ENCODE measurements at places on chromosomes 3 and 15.

DNA sequence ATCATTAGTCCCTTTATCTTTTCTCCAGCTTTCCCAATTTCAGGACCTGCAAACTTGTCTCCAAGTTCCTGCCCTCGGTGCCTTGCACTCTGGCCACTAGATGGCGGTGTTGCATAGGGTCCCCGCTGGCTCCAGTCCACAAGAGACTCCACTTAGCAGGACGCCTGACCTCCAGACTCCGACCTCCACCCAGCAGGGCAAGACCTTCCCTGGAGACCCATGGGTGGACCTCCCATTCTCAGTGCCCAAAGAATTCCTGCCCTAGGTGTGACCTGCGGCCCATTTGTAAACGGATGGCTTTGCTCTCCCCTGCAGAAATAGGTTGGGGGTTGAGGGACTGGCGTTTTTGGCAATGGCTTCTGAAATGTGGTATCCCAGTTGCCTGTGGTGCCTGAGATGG lies 82.6 kb downstream of the LSM3 start:
- no peak overlapping the region for H3K4me3 ChIP-seq
- no peaks in the 10 kb centered on the region for H3K36me3 ChIP-seq
- peaks cover 6% of the 10 kb centered on the region for H3K4me1 ChIP-seq
- DNase-seq = peak; percentile 61
- no peak overlapping the region for H3K27ac ChIP-seq

- H3K4me1 ChIP-seq = no peaks in the 10 kb centered on the region
- H3K27ac ChIP-seq = no peak overlapping the region
- H3K27me3 ChIP-seq = no peaks in the 10 kb centered on the region
- DNase-seq = no peak
- no peak overlapping the region for H3K4me3 ChIP-seq
- peaks cover 16% of the 10 kb centered on the region for H3K36me3 ChIP-seq
Observed at GRCh38 chr3:47491777-47492176, 16.0 kb upstream of the SCAP start.

DNA sequence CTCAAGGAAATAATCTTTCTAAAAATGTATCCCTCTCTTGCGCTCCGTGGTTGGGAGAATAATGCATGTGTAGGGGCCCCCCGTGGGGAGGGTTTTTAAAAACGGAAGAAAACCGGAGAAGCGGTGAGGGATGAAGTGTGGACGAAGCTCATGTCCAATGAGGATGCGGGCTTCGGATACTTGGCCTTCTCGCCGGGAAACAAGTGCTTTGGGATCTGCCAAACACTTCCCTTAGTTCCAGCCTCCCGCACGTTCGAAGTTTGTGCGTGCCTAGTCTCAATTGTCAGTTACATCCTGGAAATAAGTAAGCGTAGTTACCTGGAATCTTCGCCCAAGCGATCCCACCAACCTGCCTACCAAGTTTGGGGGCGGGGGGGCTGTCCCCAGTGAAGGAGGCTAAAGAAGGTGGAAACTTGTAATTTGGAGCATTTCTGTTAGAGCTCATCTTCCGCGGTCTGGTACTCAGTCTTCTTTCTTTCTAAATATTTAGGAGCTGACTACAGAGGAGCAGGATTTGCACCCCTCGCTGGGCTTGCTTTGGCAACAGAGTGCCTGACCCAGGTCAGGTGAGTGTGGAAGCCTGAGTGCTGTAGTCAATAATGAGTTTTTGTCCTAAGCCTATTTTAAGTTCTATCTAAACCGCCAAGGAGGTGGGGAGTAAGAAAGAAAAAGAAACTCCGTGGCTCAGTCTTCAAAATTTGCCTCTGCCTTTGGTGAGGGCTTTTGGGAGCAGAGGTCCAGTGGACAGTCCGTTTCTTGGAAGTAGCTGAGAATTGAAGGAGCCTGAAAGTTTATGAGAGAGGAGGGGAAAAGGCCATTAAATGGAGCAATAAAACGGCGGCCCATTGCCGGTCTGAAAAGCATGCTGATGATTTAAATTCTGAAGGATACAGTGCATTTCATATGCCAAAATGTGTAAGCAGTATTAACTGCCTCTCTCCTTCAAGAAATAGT lies 1.1 kb downstream of the ITPR1 start:
- H3K4me3 ChIP-seq = peak overlapping the region; percentile 93
- H3K4me1 ChIP-seq = peaks cover 61% of the 10 kb centered on the region
- DNase-seq = no peak
- no peaks in the 10 kb centered on the region for H3K27me3 ChIP-seq
- H3K27ac ChIP-seq = no peak overlapping the region
- H3K36me3 ChIP-seq = no peaks in the 10 kb centered on the region

- peaks cover 10% of the 10 kb centered on the region for H3K4me1 ChIP-seq
- H3K27ac ChIP-seq = no peak overlapping the region
- H3K4me3 ChIP-seq = no peak overlapping the region
Observed at GRCh38 chr3:52420388-52420787, 24.5 kb downstream of the SEMA3G start.

GRCh38 chr3:11932636-11933035 lies 71.6 kb upstream of the SYN2 start:
- H3K4me1 ChIP-seq = no peaks in the 10 kb centered on the region
- no peak overlapping the region for H3K4me3 ChIP-seq
- H3K27me3 ChIP-seq = peaks cover 7% of the 10 kb centered on the region
- DNase-seq = no peak
- no peak overlapping the region for H3K27ac ChIP-seq

GRCh38 chr15:68106656-68107055 lies 52.5 kb downstream of the PIAS1 start:
- peaks cover 38% of the 10 kb centered on the region for H3K4me1 ChIP-seq
- peaks cover 4% of the 10 kb centered on the region for H3K36me3 ChIP-seq
- peak; percentile 9 for DNase-seq
- H3K27ac ChIP-seq = no peak overlapping the region

GRCh38 chr3:113557374-113557773 lies 25.0 kb downstream of the SIDT1 start:
- no peaks in the 10 kb centered on the region for H3K36me3 ChIP-seq
- DNase-seq = peak; percentile 67
- H3K4me1 ChIP-seq = peaks cover 74% of the 10 kb centered on the region

DNA sequence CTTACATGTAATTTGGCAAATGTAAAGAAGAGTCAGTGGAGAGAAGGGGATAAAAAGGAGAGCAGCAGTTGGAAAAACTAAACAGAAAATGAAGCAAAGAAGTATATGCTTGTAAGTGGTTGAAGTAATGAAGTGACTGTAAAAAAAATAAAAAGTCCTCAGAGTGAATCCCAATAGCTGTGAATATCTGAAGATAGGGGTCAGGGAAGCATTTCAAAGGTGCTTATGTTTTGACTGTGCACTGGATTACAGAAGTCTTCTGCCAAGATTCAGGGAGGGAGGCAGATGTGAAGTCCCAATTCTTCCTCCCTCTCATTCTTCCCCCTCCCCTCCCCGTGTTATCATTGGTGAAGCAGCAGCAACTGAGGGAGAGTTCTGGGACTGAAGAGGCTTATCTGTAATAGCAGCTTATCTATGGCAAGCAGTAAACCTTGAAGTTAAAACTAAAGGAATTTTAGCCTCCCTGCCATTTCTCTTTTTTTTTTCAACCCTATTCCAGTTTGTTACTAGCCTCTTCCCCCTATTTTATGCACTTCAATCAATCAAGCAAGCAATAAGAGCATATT lies 597.9 kb downstream of the IGSF11 start:
- no peak overlapping the region for H3K27ac ChIP-seq
- no peak for DNase-seq
- no peaks in the 10 kb centered on the region for H3K4me1 ChIP-seq

DNA sequence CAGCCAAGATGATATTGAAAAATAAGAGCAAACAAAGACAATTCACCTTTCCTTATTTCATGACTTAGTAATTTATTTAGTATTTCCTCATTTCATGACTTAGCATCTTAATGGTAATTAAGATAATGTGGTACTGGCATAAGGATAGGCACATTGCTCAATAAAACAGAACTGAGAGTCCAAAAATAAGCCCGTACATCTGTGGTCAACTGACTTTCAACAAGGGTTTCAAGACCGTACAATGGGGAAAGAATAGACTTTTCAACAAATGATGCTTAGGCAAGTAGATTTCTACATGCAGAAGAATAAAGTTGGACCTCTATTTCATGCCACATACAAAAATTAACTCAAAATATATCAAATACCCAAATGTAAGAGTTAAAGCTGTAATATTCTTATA lies 603 bp upstream of the PYDC2 start:
- H3K27ac ChIP-seq = no peak overlapping the region
- no peaks in the 10 kb centered on the region for H3K27me3 ChIP-seq
- H3K36me3 ChIP-seq = no peaks in the 10 kb centered on the region

DNA sequence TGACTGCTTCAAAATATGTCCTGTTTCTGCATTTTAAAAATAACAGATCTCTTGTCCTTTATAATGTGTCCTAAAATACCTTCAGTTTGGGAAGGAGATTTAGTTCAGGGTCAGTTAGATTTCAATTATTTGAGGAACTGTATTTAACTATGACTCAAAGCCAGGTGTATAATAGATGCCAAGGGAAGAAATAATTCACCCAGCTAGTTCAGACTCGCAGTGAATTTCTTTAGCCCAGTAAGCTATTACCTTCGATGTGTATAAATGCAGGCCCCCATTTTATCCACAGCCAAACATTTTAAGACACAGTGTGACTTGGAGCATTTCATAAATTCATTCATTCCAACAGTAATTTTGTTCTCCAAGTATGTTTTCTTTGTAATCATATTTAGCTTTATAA lies 458.0 kb downstream of the ZNF385D start:
- no peaks in the 10 kb centered on the region for H3K36me3 ChIP-seq
- no peaks in the 10 kb centered on the region for H3K27me3 ChIP-seq
- no peak overlapping the region for H3K27ac ChIP-seq
- no peak for DNase-seq

GRCh38 chr3:181730316-181730715 lies 18.6 kb downstream of the SOX2 start:
- H3K36me3 ChIP-seq = no peaks in the 10 kb centered on the region
- peaks cover 20% of the 10 kb centered on the region for H3K27me3 ChIP-seq
- H3K27ac ChIP-seq = no peak overlapping the region
- no peak for DNase-seq
- H3K4me1 ChIP-seq = peaks cover 13% of the 10 kb centered on the region

- H3K27me3 ChIP-seq = no peaks in the 10 kb centered on the region
- DNase-seq = peak; percentile 81
- no peak overlapping the region for H3K4me3 ChIP-seq
- H3K36me3 ChIP-seq = no peaks in the 10 kb centered on the region
- H3K27ac ChIP-seq = peak overlapping the region; percentile 46
Observed at GRCh38 chr3:31275038-31275572, 257.6 kb upstream of the STT3B start.

- no peak overlapping the region for H3K4me3 ChIP-seq
- H3K27ac ChIP-seq = no peak overlapping the region
- no peaks in the 10 kb centered on the region for H3K4me1 ChIP-seq
- no peaks in the 10 kb centered on the region for H3K27me3 ChIP-seq
- DNase-seq = no peak
Observed at GRCh38 chr3:117788061-117788460, 1078.5 kb downstream of the TUSC7 start.

DNA sequence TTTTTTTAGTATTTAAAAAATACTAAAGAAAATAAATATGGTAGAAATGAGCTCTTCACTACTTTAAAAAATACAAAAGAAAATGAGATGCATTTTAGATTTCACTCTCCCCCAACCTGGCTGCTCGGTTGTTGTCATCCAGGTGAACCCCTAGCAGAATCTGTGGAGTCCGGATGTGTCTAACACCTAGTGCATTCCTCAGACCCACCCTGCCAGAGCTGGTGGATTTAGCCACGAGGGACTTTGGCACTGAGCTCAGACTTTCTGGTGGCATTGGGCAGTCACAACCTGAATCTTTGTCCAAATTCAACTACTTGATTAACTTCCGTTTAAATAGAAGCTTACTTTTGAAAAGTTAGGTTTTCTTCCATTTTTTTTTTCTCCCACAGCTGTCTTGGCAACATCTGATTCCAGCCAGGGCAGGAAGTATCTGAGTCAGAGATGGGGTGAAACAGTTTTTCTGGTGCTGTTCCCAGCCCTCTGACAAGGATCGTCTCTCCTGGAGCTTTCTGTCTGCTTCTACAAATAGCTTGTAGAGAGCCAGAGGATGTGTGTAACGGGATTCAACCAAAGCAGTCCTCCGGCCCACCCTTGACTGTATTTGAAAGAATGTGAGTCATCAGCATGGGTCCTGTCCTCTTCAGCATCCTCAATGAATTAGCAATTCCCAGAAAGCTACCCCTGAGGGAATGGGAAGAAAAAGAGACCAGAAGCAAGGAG lies 301.8 kb upstream of the MCTP2 start:
- DNase-seq = no peak
- no peaks in the 10 kb centered on the region for H3K4me1 ChIP-seq
- H3K27ac ChIP-seq = no peak overlapping the region
- no peaks in the 10 kb centered on the region for H3K27me3 ChIP-seq
- no peak overlapping the region for H3K4me3 ChIP-seq

GRCh38 chr3:66342717-66343356 lies 122.0 kb downstream of the SLC25A26 start:
- H3K4me3 ChIP-seq = no peak overlapping the region
- no peak overlapping the region for H3K27ac ChIP-seq
- no peak for DNase-seq
- H3K36me3 ChIP-seq = peaks cover 2% of the 10 kb centered on the region

All from HepG2 (cell line).